BE2C (cell line): ENCODE measurements at places on chromosomes 5 and 9.
A peak's percentile ranks its signal among the peaks of the same experiment; 100 is the strongest.

DNA sequence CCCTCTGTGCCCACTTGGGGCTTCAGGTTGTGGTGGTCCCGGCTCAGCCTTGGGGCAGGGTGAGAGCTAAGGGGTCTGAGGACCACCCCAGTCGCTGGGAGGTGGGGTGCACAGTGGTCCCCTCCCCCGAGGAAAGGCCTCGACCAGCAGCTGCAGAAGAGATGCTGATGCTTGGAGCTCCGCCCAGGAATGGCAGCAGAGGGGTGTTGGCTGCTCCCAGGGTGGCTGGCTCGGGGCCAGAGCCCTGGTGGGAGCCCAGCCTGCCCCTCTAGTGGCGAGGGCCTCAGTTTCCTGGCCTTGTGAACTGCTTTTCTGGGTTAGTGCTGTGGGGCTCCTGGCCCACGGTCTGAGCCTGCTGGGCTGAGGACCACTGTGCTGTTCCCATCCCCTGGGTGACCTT, 1.2 kb downstream of the DIPK1B start:
- peak; percentile 72 for DNase-seq

DNA sequence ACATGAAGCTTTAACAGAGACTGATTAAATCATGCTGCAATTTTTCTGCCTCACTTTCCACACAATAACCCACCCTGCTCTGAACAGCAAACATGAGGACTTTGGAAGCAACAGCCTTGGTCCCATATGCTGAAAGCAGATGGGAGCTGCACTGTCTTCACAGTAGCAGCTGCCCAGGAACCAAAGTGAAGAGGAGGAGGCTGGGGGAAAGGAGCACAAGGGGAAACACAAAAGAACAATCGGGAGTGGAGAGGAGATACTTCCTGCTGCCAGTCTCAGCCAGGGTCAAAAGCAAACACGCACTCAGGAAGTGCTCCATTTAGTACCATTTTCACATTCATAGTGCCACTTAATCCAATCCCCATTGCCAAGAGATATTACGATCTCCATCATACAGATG, 183.3 kb upstream of the PUM3 start:
- DNase-seq, result no peak

GRCh38 chr5:359301-359897, 37.9 kb downstream of the AHRR start:
- DNase-seq, result no peak

DNA sequence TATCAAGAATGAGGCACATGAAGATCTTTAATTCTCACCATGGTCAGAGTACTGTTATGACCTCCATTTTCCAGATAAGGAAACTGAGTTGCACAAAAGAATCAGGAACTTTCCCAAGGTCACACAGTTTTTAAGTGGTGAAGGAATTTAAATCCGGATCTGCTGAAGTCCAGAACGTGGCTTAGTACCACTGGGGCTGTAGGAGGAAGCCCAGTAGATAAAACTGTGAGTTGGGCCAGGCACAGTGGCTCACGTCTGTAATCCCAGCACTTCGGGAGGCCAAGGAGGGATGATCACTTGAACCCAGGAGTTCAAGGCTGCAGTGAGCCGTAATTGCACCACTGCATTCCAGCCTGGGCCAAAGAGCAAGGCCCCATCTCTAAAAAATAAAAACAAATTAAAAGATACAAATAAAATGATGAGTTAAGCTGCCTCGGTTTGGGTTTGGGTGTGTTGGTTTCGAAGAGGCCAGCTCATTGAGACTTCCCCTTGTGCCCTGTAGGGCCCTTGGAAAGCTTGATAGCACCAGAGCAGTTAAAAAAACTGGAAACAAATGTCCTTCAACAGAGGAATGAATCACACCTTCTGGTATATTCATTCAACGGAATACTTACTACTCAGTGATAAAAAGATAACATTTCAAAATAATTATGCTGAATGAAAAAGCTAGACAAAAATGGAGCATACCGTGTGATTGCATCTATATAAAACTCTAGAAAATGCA, 20.1 kb downstream of the ATOX1 start:
- no peak for DNase-seq

DNA sequence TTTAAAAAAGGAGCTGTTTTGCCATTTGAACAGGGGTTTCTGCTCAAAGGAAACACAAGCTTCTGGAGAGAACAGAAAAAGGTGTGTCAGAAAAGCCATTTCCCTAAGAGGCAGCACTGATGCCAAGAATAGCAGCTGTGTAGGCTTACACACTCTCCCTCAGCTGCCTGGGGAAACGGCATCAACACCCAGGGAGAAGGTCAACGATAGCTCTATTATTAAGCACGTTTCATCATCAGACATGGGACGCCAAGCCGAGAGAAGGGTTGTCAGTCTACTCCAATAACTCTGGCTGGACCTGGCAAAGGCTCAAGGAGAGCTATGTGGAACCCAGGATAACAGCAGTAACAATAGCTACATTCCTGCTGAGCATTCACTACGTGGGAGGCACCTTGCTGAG, 314.2 kb downstream of the CDK5RAP2 start:
- DNase-seq, result no peak

DNA sequence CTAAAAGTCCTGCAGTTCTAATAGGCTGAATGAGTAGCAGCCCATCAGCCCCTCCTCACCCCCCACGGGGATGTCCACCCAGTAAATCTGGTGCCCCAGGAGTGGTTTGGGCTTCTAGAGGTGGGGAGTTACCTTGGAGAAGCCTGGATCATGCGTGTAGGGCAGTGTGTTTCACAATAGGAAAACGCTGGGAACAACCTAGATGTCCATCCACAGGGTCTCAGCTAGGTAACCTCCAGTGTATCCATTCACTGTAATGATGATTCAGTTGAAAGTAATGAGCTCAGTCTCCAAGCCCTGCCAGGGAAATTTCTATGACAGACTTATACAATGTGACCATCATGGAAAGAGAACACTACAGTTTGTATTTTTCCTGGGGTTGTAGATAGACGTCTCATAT, 51.8 kb downstream of the NDST1 start:
- no peak for DNase-seq

- DNase-seq, result no peak
Observed at GRCh38 chr9:121671612-121672155, 20.2 kb downstream of the DAB2IP start.

DNA sequence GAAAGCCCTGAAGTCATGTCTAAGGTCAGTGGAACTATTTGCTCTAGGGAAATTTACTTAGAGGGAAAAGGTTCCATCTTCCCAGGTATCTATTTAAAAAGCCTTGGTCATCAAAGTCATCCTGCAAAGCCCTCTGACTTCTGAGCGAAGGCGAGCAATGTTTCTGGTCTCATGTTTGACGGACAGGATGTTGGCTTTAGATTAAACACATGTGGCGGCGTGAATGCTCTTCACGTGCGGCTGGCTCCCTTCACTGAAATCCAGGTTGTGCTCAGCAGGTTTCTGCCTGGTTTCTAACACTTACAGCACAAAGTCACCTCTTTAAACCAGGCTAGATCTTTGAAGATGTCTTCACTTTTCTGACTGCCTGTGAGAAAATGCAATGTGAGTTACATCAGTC, 5.7 kb upstream of the ZBTB34 start:
- DNase-seq, result no peak

- no peak for DNase-seq
Observed at GRCh38 chr9:91458906-91459305, 35.3 kb upstream of the NFIL3 start.

- peak; percentile 55 for DNase-seq
Observed at GRCh38 chr9:112174965-112175795, at the start of gene SUSD1. SUSD1 (minus strand) TSS chr9:112175297; CDS start chr9:112175235, 62 bp downstream.

DNA sequence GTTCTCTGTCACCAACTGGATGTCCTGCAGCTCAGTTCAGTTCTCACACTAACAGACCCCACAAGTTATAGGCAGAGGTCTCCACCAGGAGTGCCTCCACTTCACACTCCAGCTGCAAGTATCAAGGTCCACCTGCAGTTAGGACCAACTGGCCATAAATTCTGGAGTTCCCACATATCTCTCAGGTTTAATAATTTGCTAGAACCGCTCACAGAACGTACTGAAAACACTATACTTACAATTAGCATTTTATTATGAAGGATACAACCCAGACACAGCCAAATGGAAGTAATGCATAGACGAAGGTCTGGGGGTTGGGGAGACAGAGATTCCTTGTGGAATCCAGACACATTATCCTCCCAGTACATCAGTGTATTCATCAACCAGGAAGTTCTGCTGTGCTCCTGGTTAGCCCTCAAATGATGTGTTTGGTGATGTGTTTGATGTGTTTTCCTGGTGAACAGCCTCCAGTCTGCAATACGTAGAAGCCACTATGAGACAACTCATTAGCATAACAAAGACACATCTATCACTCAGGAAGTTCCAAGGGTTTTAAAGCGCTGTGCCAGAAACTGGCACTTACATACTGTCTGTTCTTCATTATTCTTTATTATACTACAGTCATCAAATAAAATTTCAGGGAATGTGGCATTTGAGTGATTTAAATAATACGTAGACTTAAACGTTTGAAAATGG, 25.4 kb downstream of the OGN start:
- DNase-seq, result no peak

- DNase-seq, result no peak
Observed at GRCh38 chr9:128077847-128078503, 9.9 kb downstream of the SLC25A25 start.

- DNase-seq, result no peak
Observed at GRCh38 chr9:82117026-82117811, 128.6 kb downstream of the SPATA31D1 start.

DNA sequence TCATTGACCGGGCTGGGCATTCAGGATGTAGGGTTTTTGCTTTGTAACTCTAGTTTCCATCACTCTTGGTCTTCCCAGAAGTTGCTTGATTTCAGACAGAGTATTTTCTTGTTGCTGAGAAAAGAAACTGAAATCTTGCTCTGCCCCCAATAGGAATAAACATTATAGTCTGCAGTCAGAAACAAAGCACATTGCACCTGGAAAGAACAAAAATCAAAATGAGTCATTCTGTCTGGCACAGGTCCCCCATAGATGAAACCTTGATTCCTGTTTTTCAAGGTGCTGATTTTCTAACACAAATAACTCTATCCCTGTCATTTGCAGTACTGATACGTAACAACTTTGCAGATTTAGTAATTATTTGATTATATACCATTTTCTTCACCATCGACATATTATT, 232.1 kb downstream of the FBXO4 start:
- DNase-seq, result no peak

DNA sequence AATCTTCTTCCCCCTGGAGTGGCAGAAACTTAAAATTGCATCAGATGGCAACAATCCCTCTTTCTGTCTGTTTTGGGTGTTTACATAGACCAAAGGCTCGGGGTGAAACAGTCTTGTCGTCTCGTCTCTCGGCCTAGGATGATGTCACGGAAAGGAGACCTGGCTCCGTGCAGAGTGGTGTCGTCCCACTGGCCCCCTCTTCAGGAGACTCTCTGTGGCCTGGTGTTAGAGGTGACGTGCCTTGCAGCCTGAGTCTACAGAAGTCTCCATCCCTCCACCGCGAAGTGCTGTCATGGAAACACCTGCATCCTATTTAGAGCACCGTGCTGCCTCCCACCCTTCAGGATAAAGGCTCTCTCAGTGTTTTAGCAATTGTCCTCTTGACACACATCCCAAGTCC, 409.7 kb downstream of the IRX1 start:
- DNase-seq, result no peak

DNA sequence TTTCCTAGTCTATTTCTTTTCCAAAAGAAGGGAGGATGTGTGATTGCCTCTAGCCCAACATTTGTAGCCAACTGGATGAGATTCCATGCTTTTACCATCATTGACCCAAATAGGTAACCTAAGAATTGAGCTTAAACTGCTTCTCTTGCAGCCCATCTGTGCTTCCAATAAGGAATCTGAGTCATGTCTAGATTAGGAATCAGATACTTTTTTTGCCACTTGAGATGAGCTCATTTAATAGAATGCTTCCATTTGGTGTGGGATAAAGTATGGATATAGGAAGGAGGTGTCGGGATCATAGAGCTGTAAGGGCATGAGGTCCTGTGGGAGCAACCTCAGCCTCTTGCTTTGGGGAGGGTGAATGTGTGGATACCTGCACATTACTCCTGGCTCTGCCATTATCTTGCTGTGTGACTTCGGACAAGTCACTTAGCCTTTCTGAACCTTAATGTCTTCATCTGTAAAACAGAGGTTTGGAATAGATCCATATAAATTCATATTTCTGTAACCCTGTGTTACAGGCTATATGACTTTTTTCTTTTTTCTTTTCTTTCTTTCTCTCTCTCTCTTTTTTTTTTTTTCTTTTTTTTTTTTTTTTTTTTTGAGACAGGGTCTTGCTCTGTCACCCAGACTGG, 56.2 kb downstream of the MAP1B start:
- no peak for DNase-seq

- peak; percentile 40 for DNase-seq
Observed at GRCh38 chr5:96431376-96432187, 1.5 kb downstream of the PCSK1 start.

- DNase-seq, result no peak
Observed at GRCh38 chr9:7210854-7211637, 453.3 kb downstream of the KDM4C start.

DNA sequence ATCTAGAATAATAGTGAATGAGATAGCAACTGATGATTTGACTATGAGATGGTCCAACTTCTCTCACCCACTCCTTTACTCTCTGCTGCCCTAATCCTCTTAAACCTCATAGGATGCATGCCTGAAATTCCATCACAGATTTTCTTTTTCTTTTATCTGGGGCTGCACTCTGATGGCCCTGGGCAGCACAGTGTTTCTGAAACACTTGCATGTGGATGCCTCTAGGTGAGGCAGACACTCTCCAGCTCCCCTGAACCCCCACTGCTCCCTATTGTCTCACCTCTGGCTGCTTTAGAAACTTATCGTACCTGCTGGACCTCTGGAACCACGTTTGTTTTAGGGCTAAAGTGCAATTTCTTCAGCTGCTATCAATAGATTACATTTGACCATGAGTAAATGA, 67.5 kb downstream of the HTR4 start:
- no peak for DNase-seq

DNA sequence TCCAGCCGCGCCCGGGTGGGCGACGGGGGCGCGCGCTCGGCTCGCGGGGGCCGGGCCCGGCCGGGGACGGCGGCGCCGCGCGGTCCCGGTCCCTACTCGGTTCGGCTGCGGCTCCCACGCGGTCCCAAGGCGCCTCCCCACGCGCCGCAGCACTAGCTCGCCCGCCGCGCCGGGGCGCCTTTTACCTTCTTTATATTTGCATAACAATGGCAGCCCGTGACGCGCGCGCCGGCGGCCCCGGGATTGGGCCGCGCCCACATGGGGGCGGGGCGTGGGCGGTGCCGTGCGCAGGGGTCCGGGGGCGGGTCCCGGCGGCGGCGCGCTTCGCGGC, at the start of gene NRARP:
Gene NRARP, minus strand, starts transcription at position 154 of the 331 bp plus-strand sequence. CDS start 343 bp downstream, outside the sequence.
- peak; percentile 95 for DNase-seq
